ENCODE measurements at places on chromosomes 4 and X.

- DNase-seq = no peak
Measured at GRCh38 chr4:155434366-155434765, 57.6 kb upstream of the MAP9 start.

GRCh38 chr4:26386386-26386785, 65.6 kb downstream of the RBPJ start:
- DNase-seq = no peak

GRCh38 chr4:89024051-89024675, 32.8 kb downstream of the FAM13A start:
- DNase-seq = peak; percentile 65

- DNase-seq = no peak
Measured at GRCh38 chr4:53531585-53532224, 59.6 kb downstream of the LNX1 start.

DNA sequence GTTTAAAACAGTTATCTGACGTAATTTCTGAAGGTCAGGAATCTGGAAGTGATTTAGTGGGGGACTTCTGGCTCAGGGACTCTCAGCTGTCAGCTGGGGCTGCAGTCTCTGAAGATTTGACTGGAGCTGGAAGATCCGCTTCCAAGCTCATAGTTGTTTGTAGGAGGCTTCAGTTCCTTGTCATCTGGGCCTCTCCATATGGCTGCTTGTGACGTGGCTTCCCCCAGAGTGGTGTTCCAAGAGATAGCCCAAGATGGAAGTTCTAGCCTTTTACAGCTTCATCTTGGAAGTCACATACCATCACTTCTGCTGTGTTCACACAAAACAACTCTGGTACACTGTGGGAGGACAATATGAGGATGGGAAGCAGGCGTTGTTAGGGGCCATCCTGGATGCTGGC, 2.1 kb downstream of the MPC1L start:
- no peak for DNase-seq

DNA sequence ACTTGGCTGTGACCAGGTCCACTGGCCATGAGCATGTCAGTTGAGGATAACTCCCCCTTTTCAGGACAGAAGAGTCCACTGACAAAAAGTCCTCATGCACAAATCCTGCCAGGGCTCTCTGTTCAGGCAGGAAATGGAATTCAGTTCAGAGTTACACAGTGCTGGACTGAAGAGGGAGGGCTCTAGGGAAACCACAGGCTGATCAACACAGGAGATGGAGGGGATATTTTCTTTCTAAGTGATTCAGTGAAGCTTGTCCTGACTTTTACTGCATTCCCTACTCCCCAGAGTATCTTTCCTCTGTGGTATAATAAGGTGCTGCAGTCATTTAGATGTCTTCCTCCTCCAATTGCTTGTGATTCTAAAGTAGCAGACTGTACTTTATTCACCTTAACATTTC, 335.5 kb upstream of the IGFBP7 start:
- DNase-seq = no peak

DNA sequence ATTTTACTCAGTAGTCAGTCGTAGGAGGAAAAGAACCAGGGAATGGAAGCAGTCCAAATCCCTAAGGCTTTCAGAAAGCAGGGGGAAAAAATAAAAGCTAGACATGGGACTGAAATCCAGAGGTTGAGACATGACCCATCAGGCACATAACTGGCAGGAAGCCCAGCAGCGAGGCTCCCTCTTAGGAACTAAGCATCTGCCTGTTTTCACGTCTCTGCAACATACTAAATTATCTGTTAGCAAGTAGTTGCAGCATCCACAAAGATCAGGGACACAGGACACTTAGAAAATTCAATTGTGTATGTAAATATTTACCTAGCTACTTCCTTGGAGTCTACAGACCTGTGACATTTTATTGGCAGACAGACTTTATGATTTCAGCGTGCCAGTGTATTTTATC, 118.0 kb upstream of the EDNRA start:
- DNase-seq = no peak

DNA sequence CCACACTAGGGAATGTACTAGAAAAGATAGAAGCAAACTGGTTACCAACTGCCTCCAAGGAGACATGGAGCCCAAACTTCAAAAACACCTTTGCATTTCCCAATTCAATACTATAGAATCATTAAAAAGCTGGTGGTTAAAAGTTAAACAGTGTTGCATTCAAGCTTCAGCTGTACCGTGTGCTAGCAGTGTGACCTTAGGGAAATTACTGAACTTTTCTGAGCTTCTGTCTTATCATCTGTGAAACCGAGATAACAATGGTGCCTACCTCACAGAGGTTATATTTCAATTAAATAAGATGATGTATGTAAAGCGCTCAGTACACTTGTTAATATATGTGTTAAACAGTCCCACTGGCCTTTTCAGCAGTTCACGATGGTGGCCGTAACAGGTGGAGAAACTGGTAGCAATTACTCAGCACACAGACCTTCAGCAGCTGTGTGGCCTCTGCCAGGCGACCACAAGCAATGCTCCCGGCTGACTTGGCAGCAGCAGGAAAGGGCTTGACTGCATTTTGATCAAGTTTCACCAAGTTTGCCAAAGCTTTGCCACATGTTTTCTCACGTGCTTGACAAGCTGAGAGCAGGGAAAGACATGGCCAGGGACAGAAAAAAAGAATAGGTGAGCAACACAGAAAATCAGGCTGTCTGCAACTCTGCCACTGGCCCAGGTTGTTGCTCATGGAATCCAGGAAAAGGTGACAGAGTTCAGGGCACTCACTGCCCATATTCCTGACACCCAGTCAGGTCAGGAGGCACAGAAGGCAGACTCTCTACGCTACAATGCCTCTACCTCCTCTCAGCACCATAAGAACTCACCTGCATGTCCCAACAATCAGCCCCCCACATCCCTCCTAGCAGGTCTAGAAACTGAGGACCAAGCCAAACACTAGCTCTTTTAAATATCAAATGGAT, 72.1 kb downstream of the PARM1 start:
- no peak for DNase-seq

DNA sequence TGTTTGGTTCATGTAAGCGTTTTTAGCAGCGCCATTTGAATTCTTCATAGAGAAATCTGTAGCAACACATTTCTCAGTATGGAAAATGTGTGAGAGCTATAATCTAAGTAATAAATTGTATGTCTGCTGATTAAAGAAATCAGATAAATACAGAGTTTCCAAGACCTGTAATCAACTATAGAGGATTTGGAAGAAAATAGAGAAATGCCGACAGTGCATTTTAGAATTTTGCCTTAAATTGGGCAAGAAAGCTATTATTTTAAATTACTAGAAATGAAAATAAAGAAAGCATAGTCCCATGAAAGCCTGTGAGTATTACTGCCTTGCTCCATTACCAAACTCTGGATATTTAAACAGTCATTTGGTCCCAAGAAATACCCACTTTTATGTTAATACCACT, 2.7 kb downstream of the RUFY3 start:
- DNase-seq = no peak

- no peak for DNase-seq
Measured at GRCh38 chr4:145511913-145512522, 30.4 kb downstream of the SMAD1 start.

- no peak for DNase-seq
Measured at GRCh38 chr4:57154926-57155325, 44.7 kb upstream of the IGFBP7 start.

- no peak for DNase-seq
Measured at GRCh38 chr4:2947926-2948325, 15.3 kb downstream of the NOP14 start.

GRCh38 chr4:627347-628125, 2.2 kb downstream of the PDE6B start:
- no peak for DNase-seq

GRCh38 chrX:70039758-70040157, 10.0 kb downstream of the AWAT2 start:
- no peak for DNase-seq

- DNase-seq = no peak
Measured at GRCh38 chr4:145473203-145473602, 8.4 kb upstream of the SMAD1 start.

DNA sequence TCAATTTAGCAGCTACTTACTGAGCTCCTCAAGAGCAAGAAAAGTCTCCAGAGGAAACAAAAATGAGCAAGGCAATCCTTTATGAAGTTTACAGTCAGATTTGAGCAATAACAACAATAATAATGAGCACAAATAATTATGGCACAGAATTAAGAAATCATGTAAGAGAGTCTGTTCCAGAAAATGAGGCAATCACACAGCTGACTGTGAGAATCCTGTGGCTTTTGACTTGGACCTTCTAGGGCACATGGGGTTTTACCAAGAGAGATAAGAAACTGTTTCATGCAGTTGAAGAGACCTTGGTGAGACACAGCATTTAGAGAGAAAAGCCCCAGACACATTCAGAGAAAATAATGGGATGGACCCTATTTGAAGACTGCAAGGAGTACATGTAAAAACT, 362.6 kb upstream of the MAGEB2 start:
- DNase-seq = no peak

- DNase-seq = no peak
Measured at GRCh38 chr4:140315970-140316369, 57.5 kb upstream of the SCOC start.

GRCh38 chr4:41236032-41236431, 20.7 kb upstream of the UCHL1 start:
- no peak for DNase-seq

DNA sequence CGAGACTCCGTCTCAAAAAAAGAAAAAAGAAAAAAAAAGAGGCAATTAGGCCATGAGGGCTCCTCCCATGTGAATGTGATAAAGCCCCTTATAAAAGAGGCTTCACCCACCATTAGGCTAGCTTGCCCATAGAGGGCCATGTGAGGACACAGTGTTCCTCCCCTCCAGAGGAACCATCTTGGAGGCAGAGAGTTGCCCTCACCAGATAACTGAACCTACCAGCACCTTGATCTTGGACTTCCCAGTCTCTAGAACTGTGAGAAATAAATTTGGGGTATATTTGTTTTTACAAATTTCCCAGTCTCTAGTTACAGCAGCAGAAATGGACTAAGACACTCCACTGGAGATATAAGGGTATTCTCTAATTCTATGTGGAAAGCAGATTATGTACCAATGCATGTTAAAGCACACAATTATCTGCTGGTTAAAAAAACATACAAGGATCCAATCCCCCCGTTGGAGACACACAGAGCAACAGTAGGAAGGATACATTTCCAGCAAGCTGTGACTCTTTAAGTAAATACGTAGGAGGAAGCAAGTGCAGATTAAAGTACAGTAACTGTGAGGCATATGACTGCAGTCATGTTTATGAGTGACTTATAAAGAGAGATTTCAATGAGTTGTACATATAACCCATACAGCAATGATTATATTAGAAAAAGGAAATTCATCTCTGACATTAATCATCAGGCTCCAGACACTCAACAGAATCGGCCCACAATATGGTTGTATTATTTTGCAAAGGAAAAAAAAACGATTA, 21.4 kb downstream of the SH3RF1 start:
- DNase-seq = no peak

DNA sequence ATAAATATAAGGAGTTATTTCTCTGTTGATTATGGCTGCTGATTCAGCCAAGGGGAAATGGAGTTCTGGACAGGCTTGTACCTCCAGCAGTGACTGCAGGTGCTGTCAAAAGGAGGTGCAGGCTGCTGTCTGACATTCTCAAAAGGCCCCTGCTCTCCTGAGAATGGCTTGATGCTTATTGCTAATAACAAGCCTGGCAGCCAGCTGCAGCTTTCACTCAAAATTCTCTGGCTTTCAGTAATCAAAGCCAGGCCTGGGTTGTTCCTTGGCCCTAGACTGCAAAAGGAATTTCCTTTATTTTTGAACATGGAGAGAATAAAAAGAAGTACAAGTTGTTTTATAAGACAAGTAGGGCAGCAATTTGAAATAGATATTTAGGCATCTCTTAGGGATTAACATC, 575.9 kb downstream of the MID1IP1 start:
- DNase-seq = no peak

GRCh38 chr4:73392936-73393335, 11.2 kb upstream of the ALB start:
- DNase-seq = no peak

DNA sequence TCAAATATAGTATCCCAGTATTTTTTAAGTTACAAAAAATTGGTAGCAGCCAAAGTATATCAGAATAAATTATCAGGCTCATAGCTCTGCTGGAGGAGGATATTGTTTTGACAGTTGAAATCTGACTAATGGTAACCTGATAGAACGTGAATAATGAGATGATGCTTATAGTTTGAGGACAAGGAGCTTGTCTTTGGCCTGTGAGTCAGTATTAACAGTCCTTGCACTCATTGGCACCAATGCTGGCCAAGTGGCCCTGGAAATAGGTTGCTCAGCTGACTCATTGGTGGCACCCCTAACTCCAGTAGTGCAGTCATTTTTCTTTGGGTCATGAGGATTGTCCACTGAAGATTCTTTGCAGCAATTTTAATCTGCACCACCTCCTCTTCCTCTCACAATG, 203.3 kb upstream of the JADE1 start:
- DNase-seq = no peak

DNA sequence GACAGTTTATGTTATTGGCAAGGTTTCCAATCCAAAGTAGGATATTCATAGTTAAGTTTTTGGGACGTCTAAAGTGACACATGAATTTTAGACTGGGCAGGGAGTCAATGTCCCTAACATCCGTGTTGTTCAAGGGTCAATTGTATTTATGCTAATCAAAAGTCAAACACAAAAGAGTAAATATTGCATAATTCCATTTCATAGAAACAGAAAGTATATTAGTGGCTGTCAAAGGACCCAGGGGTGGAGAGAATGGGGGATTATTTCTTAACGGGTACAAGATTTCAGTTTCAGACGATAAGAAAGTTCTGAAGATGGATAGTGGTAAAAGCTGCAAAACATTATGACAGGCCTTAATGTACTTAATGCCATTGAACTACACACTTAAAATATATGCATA, 971.8 kb upstream of the AGA start:
- DNase-seq = no peak

GRCh38 chr4:117831060-117831683, 203.1 kb upstream of the NDST3 start:
- no peak for DNase-seq

DNA sequence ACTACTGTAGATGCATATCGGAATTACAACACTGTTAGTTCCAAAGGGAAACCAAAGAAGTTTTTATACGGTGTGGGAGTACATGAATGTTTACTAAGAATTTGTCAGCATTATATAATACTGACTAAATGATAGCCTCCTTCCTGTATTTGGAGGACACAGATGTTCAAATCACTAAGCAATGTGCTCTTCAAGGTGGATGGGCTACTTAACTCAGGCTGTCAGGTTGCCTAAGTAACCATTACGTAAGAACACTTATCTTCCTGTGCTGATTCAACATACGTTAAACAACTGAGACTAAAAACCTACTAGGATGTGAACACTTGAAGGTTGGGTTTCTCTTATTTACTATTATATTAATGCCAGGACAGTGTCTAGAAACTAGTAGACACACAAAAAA, 81.9 kb upstream of the HPGD start:
- DNase-seq = peak; percentile 27
